ENCODE measurements at places on chromosomes 13 and 19.

DNA sequence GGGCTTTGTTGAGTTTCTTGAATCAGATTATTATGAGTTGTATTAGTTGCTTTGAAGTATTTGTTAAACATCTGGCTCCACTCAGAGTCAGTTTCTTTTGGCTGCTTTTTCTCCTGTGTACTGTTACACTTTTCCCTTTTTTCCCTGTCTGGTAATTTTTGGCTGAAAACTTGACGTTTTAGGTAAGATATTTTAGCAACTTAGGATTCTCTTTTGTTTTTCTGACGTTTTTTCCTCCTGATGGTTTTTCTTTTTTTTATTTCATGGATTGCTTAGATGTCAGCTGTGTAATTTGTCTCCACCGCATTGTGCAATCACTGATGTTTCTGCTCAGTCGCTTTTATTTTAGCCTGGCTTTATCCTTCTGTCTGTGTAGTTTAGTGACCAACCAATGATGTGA lies 20.7 kb downstream of the RFC3 start:
- DNase-seq = no peak

DNA sequence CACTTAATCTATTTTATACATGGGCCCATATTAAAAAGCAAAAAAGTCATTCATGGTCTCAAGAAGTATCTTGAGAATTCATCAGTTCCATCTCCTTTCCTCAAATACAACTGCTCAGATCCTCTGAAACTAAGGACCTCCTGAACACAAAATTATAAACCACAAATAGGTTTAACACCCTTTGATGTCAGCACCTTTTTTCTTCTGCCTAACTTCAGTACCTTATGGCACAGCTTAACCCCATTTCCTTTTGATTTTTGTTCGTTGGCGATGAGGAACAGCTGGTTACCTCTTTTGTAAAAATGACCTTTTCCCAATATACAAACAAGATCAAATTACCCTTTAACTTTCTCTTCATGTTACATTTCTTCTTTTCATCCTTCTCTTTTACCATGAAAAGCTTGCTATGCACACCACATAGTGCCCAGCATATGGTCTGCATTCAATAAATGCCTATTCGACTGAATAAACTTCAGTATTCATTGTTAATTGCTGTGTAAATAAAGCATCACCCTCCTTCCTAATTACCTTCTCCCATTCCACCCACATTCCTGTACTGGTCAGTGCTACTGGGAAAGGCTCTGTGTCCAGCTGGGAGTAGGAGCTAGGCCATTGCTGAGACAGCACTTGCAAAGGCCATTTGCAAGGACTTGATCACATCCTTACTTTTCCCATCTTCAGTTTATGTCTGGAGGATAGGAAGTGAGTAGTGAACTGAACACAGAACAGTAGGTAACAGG lies 317.9 kb downstream of the SHISA2 start:
- no peak for DNase-seq

- DNase-seq = no peak
These were observed 1.4 kb downstream of the BRD4 start for GRCh38 chr19:15330801-15331418.

- no peak for DNase-seq
These were observed 76.2 kb downstream of the PTPRS start for GRCh38 chr19:5264453-5264852.

DNA sequence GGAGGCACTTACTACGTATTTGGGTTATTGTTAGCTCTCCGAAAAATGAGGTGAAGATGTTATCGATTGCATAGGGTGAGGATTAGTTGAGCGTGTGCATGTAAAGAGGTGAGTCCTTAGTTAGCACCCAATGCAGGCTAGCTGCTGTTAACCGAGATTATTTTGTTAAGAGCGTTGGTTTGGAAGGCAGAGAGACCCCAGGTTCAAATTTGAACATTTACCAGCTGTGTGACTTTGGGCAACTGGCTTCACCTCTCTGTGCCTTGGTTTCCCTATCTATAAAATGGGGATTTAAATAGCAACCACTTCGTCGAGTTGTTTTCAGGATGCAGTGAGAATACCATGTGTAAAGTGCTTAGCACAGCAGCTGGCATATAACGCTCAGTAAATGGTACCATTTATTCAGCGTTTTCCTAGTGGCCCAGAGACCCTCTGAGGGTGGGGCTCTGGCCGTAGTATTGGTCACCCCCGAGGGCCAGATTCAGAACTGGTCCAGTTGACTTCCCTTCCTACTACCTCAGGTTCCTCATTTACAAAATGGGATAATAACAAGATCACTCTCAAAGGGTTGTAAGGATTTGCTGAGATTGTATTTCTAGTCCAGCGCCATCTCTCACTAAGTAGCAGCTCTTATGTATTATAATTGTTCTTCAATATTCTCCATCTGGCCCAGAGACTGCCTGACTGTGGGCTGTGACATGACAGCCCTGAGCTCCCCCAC lies 887 bp downstream of the SIPA1L3 start:
- no peak for DNase-seq

DNA sequence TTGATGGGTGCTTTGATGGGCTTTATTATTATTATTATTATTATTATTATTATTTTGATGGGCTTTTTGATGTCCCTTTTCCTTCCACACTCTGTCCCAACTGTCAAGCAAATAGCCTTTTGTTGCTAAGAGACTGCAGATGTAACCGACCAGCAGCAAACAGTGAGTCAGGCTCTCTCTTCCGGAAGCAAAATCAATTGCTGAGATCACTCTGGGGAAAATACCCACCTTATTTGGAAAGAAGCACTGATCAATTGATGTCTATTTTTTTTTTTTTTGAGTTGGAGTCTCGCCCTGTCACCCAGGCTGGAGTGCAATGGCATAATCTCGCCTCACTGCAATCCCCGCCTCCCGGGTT lies 2.9 kb downstream of the LDLR start:
- no peak for DNase-seq

GRCh38 chr13:105395041-105395440 lies 1140.4 kb downstream of the EFNB2 start:
- no peak for DNase-seq

GRCh38 chr19:45824041-45824471 lies 8.9 kb upstream of the RSPH6A start:
- DNase-seq = no peak

DNA sequence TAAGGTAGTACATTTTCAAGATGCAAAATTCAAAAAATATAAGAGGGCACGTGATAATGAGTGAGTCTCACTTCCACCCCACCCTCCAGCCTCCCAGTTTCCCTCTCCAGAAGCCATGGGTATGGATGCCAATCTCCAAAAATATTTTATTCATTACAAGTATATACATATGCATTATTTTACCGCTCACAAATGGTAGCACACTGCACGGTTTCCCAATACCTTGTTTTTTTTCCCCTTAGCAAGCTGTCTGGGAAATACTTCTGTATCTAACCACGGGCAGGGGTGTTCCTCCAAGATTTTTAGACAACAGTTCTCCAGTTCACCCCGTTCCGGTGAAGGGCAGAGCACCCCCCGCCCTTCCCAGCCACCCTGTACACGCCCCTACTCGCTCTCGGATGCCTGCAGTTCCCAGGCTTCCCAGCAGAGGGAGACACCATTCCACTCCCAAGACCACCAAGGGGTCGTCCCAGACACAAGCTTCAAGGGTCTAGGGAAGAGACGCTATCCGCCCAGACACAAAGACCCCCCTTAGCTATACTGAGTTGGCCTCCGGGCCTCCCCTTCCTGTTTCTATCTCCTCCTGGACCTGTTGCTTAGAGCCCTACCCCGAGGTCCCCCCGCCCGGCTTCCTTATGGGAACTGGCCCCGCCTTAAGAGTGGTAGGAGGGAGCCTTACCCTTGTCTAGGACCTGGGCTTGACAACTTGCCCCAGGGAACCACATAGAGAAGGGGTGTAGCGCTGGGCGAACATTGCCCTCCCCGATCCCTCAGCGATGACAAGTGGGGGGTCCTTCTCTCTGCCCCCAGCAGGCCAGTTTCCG lies 1.1 kb upstream of the FXYD3 start:
- DNase-seq = peak; percentile 89

DNA sequence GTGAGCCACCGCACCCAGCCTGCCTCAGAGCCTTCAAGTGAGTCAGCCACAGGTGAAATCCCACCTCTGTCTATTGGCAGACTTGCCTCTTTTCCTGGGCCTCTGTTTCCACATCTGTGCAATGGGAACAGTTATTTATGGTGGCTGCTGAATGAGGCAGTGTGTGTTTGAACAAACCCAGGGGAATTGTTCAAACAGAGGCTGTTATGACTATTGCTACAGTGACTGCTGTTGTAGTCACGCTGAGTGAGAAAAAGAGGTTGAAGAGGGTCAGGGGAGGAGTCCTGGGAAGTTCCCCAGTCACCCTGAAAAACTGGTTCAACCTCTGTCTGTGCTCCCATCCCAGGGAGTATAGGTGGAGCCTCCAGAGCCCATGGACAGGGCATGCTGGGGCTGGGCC lies at the start of gene CEACAM19:
Gene CEACAM19, plus strand, starts transcription at position 83 of the 400 bp plus-strand sequence. CDS start 450 bp downstream, outside the sequence.
- DNase-seq = no peak

DNA sequence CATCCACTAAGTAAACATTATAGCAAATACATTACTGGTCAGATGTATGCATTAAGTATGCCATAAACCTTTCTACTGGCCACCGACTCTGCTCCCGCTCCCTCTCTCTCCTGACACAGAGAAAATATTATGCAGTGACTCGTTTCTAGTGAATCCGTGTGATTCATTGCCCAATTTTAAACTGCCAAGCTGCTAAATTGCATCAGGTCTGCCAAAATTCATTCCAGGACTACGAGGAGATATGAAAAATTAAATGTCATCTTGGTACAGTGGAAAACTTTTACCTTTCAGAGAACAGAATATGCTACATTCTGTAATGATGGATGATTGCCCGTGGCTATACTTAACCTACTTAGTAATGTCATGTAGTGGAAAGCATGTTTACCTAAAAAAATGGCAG lies 368.8 kb upstream of the TSHZ3 start:
- DNase-seq = no peak

DNA sequence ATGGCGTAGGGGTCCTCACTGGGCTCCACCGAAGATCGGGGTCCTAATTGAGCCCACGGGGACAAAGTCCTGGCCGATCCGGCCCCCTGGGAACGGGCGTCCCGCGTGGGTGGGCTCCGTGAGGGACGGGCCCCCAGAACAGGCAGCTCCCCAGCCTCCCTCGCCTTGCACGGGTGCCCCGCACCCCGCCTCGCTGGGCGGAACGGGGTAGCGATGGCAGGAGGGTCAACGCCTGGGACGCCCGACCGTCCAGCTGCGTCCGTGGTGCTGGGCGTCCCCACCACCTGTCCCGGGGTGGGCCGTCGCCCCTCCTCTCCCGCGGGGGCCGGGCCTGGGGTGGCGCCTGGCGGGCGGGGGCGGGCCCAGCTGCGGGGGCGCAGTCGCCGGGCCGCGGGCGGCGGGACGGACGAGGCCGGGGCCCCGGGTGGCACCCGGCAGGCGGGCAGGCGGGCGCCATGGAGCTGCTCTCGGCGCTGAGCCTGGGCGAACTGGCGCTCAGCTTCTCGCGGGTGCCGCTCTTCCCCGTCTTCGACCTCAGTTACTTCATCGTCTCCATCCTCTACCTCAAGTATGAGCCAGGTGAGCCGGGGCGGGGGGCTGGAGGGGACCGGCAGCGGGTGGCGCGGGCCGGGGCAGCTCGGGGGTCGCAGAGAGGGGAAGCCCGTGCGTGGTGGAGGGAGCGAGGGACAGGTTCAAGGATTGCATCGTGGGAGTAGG lies at the start of gene TMEM38A:
Gene TMEM38A, plus strand, starts transcription at position 377 of the 717 bp plus-strand sequence. Its CDS starts 79 bp downstream, at position 456.
- peak; percentile 52 for DNase-seq

GRCh38 chr13:50130123-50130946 lies 115.1 kb downstream of the KCNRG start:
- no peak for DNase-seq

- DNase-seq = no peak
These were observed 12.8 kb downstream of the BLOC1S3 start for GRCh38 chr19:45191375-45191774.

DNA sequence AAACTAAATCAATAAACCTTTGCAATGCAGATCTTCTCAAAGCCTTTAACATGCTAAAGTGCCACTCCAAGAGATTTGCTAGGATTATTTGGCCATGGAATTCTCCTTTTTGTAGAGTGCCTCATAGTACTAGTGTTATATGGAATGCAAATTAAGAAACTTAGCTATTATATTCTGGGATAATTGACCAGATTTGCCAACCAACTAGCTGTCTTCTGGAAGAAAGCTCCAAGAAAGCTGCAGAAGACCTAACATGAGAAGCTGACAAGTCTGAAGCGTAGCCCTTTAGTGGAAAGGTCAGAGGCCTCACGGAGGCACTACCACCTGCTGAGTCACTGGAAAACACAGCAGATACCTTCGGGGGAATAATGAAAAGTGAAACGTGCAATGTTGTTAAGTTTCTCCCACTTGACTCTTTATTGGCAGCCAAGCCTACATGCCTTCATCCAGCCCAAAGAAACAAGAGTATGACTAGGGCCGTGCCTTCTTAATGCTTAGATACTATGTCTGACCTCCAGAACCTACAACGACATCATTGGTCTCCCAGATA lies 29.8 kb upstream of the KATNAL1 start:
- no peak for DNase-seq

GRCh38 chr13:112748947-112749735 lies 59.3 kb downstream of the ATP11A start:
- DNase-seq = no peak

DNA sequence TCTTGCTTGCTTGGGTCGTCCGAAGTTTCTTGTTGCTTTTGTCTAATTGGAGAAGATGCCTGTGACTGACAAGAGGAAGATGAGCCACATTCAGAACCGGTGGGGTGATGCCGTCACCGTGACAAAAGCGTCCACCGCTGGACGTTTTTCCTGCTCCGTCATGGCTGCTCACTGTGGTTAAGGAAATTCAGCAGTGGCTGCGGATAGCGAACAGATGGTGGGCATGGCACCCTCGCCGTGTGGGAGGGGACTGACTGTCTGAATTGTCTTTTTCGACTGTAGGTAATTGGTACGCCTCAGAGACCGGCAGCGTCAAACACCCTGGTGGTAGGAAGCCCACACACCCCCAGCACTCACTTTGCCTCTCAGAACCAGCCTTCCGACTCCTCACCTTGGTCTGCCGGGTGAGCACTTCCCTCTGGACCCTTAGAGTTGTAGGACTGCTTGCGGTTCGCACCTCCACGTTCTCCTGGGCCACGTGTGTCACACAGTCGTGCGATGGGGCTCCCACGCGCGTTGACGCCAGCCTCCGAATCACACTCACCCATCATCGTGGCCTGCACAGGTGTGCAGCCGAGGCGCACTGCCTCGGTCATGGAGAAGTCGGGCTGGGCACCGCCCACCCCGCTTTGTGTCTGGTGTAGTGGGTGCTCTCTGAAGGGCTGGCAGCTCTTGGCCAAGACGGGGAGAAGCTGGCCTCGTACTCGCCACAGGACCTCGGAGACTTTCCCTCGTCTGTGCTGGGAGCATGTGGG lies 26.5 kb downstream of the ATP4B start:
- DNase-seq = no peak

GRCh38 chr13:91400063-91400399 lies 1.6 kb downstream of the GPC5 start:
- DNase-seq = no peak

Data from WERI-Rb-1 (cell line).